ENCODE measurements at places on chromosomes 5 and 9. TPM values are rescaled to one million over a fixed set of nuclear protein-coding genes. Genes with fewer than 3 reads are reported as not detected.

Gene BTNL3
- total RNA-seq = not detected

DNA sequence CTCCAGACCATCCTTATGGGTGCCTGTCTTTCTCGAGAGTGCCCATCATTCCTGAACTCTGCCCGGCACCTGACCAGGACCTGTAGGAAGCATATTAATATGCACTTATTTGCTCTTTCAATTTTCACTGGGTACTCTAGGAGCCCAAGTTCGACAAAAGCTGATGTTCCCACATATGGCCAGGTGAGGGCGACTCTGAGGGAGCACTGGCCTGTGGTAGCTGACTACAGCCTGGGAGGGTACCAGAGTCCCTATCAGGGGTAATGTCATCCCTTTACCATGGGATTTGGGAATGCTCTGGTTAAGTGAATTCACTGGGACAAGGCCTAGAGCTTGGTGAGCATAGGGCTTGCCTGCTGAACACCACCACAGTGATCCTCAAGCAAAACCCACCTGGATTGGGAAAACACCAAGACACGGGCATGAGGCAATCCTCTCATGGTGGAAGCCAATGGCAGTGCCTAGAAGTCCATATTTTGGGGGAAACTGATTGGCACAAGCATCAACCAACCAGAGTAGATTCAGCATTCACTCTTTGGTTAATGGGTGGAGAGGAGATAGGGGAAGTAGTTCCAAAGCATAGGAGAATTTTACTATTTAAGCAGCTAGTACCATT, 112.2 kb downstream of the MTX3 start:
- no peak overlapping the region for H3K27ac ChIP-seq
- H3K27me3 ChIP-seq = no peaks in the 10 kb centered on the region
- H3K4me1 ChIP-seq = no peaks in the 10 kb centered on the region
- no peak for DNase-seq

Gene DCAF12
- 33.0 TPM for total RNA-seq

GRCh38 chr9:27485158-27485557, 38.9 kb upstream of the IFNK start:
- no peak overlapping the region for H3K27ac ChIP-seq
- H3K4me3 ChIP-seq = no peak overlapping the region
- peaks cover 2% of the 10 kb centered on the region for H3K4me1 ChIP-seq
- no peaks in the 10 kb centered on the region for H3K36me3 ChIP-seq
- no peaks in the 10 kb centered on the region for H3K27me3 ChIP-seq
- no peak for DNase-seq

DNA sequence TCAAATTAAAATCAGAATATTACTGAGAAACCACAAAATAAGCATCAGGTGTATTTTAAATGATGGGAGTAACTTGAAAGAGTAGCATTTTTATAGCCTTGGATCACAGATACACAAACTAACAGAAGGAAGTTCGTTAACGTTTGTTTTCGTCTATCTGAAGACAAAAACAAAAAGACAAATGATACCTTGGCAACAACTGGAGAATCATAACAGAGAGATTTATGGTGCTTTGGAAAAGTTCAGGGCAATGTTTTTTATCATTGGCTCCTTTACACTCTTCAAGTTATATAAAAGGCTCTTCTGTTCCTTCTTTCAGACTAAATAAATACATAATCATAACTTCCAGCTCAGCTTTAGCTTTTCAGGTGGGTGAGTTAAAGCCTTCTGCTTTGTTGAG, 128.1 kb upstream of the VLDLR start:
- no peak for DNase-seq
- H3K4me1 ChIP-seq = no peaks in the 10 kb centered on the region
- H3K27me3 ChIP-seq = no peaks in the 10 kb centered on the region

Gene AMBP
- 5.3 TPM for total RNA-seq

DNA sequence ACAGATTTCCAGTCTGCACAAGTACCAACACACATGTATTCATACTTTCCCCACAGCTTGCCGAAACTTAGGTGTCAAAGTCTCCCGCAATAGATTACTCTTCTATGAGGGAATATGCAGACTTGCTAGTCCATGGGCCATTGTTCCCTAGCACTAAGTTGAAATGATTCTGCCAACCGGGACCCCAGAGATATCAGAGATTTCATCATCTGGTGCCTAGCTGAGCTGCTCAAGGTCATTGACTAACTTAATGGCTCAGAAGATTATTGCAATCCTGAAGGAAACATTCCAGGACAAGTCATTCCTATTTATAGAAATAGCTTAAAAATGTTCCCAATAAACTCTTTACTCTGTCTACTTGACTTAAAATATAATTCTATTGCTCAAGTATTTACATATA, 202.6 kb downstream of the PIK3R1 start:
- no peaks in the 10 kb centered on the region for H3K4me1 ChIP-seq
- H3K27ac ChIP-seq = peak overlapping the region; percentile 17
- H3K36me3 ChIP-seq = no peaks in the 10 kb centered on the region

- no peak overlapping the region for H3K27ac ChIP-seq
- no peaks in the 10 kb centered on the region for H3K4me1 ChIP-seq
- DNase-seq = no peak
- H3K4me3 ChIP-seq = no peak overlapping the region
- H3K36me3 ChIP-seq = no peaks in the 10 kb centered on the region
Observed at GRCh38 chr5:82663225-82663624, 385.1 kb upstream of the RPS23 start.

DNA sequence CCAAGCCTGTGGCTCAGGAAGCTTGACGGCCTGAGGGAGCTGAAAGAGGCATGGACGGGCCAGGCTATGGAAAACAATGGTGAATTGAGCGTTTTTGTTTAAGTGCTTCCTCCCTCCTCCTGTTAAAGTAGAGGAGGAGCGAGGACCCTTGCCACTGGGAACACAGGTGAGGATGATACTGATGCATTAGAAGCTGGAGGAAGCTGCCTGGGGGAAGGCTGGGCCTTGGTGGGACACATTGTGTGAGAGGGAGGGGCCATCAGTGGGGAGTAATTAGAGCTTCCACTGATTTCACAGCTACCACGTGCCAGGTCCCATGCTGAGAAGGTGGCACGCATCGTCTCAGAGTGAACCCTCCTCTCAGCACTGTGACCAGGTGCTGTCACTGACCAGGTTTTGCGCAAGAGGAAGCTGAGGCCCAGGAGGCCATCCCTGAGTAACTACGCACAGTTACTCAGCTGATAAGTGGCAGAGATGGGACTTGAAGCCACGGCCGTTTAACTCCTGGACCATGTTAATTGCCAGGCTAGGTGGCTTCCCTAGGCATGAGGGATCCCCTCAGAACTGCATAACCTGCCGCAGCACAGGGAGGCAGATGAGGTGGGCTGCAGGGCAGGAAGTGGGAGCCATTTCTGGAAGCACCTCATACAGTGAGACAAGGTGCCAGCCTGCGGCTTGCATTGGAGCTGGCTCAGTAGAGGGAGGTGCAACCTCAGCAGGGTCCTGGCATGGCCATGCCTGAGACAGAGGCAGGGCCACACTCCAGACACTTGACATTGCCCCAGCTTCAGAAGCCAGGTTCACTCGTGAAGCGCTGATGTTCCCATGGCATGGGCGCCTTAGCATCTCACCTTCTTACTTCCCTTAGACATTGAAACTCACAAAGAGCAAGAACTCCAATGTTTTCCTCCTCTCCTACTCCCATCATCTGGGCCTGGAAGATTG, 195.3 kb upstream of the MVB12B start:
- H3K4me3 ChIP-seq = no peak overlapping the region
- H3K27me3 ChIP-seq = no peaks in the 10 kb centered on the region
- no peak overlapping the region for H3K27ac ChIP-seq
- no peak for DNase-seq

GRCh38 chr9:76394960-76395252, 680 bp upstream of the RFK start:
- no peaks in the 10 kb centered on the region for H3K4me1 ChIP-seq
- H3K27ac ChIP-seq = peak overlapping the region; percentile 75
- no peak for DNase-seq
- no peaks in the 10 kb centered on the region for H3K36me3 ChIP-seq
- H3K4me3 ChIP-seq = peak overlapping the region; percentile 90

DNA sequence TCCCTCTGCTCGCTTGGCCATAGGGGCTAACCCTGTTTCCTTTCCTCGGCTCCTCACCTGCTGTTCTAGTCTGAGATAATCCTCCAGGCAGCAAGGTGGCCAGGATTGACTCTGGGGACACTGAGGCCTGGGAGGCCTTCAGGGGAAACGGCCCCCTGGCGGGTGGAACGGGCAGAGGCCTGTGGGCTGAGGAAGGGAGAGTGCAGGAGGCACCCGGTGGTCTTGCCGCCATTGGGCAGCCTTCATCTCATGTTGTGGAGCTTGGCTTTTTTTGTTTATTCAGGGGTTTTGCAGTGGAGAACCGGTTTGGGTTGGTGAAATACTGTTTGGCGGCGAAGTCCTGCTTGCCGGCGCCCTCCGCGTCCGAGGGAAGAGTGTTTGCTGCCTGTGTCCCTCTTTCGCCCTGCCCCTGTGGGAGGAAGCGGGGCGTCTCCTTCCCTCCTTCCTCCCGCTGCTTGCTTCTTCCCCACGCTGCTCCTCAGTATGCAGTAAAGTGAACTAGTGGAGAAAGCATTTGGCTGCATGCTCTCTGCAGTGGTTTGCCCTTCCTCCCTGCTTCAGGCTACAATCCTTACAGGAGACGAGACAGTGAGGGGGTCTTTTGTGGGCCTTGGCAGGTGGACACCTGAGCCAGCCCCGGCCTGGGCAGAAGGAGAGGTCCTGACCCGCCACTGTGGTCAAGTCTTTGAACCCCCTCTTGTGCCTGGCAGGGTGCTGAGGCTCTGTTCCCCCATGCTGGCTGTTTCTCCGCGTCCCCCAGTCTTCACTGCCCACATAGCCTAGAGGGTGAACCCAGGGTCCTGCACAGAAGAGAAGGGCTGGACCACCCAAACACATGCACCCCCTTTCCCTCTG, 30.8 kb upstream of the PRDM12 start:
- no peak for DNase-seq
- H3K27me3 ChIP-seq = no peaks in the 10 kb centered on the region
- H3K4me1 ChIP-seq = no peaks in the 10 kb centered on the region
- H3K36me3 ChIP-seq = peaks cover 23% of the 10 kb centered on the region
- no peak overlapping the region for H3K4me3 ChIP-seq

GRCh38 chr9:20376731-20377375, 245.4 kb downstream of the MLLT3 start:
- no peak overlapping the region for H3K4me3 ChIP-seq
- H3K4me1 ChIP-seq = no peaks in the 10 kb centered on the region
- H3K36me3 ChIP-seq = no peaks in the 10 kb centered on the region
- H3K27ac ChIP-seq = no peak overlapping the region

DNA sequence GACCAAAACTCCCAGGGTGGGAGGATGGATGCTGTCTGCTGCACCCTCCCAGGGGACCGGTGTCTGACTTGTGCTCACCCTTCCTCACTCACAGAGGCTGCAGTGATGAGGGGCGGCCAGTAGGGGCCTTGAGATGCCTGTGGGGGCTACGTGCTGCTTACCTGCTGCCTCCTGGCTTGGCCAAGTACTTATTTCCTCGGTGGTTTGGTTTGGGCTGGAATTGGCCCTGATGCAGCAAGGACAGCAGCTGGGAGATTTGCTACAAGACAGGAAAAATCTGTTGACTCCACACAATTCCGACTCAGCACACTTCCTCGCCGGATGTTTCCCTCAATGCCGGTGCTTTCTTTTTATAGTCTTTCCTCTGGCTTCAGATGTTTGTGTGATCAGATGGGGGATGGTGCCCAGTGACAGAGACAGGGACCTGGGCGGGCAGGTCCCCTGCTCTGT, 6.6 kb downstream of the PCDH12 start:
- no peak overlapping the region for H3K27ac ChIP-seq
- H3K36me3 ChIP-seq = no peaks in the 10 kb centered on the region
- peak; percentile 40 for DNase-seq
- no peaks in the 10 kb centered on the region for H3K4me1 ChIP-seq
- no peaks in the 10 kb centered on the region for H3K27me3 ChIP-seq
